LNCaP clone FGC (cell line): ENCODE measurements at places on chromosomes 5 and 9.
A peak's percentile ranks its signal among the peaks of the same experiment; 100 is the strongest.

DNA sequence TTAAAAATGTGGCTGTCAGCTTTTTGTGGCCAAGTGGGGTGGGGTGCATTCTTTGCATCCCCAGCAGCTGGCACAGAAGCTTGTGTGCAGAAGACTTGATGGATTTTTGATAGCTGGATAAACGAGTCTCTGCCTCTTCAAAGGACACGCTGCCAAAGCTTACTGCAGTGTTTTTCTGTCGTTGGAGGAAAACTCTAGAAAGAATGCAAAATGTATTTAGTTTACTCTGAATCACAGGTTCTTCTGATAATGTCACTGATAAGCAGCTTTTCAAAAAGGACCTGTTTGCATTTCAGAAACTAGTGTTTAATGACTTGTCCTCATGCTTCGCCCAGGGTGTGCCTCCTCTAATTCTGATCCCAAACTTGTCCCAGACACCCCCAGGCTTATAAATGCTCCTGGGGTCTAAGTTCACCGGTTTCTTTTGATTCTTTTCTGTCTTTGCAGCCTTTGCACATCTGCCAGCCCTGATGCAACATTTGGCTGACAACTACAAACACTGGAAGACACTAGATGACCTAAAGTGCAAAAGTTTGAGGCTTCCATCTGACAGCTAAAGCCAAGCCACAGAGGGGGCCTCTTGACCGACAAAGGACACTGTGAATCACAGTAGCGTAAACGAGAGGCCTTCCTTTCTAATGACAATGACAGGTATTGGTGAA is 66.0 kb downstream of the WDR41 start:
- DNase-seq: no peak

DNA sequence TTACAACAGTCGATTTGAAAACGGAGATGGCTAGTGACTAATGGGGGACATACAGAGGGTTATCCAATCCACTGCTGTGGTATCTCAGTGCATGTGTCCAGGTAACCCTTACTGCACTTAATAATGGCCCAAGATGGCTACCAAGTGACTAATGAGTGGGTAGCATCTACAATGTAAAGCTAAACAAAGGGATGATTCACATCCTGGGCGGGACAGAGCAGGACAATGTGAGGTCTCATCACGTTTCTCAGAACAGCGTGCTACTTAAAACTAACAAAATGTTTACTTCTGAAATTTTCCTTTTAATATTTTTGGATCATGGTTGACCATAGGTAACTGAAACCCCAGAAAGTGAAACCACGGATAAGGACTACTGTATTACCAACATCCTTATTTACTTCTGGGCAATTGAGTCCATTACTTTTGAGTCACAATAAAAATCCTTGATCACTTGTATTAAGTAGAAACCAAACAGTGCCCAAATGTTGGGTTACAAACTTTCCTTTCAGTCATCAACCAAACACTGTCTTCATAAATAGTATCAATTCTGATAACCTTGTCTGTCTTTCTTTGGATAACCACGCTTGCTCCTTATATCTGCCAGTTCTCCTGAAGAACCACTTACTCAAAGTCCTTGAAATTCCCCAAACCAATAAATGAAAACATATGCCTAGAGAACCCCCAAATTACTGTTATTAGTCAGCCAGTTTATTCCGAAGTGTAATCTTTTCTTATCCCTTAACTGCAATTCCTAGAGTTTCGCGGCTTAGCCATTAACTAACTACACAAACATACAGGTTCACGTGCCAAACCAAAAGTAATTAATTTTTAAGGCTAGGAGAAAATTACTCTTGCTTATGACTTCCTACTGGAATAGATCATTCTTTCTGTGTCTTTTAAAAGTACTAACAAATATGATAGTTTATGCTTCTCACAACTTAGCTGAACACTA is 59.7 kb downstream of the ELL2 start:
- no peak for DNase-seq

GRCh38 chr9:33131790-33132772 is 35.1 kb downstream of the B4GALT1 start:
- DNase-seq: no peak

DNA sequence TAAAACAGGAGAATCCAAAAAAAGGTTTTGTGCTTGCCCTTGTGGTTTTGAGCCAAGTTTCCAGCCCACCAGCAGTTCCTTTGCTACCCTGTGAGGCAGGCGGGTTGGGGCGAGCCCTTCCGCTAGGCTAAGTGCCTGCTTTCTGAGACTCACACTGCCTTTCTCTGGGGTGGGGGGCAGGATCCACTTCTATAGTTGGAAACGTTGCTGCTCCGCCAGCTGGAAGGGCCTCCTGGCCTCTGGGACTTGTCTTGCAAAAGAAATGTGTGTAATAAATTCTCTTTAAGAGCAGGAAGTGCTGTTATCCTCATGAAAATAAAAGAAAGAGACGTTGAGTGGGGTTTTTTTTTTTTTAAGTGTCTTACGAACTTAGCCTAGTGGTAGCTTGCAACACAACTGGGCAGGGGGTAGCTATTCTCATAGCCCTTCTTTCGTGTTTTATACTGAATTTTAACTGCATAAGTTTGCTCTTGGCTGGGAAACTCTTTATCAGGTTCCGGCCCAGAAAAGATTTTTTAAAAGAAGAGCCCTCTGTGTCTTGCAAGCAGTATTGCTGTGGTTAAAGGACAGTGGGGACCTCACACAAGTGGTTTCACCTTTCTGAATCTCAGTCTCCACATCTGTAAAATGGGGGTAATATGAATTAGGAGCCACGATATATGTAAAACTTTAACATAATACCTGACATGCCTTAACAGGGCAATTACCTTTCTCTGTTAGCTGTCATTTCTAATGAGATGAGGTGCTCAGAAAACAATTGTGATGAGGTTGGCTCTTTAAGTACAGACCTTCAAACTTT is 19.8 kb downstream of the JADE2 start:
- DNase-seq: no peak

- no peak for DNase-seq
Measured at GRCh38 chr9:7921545-7922197, 122.1 kb upstream of the DMAC1 start.

DNA sequence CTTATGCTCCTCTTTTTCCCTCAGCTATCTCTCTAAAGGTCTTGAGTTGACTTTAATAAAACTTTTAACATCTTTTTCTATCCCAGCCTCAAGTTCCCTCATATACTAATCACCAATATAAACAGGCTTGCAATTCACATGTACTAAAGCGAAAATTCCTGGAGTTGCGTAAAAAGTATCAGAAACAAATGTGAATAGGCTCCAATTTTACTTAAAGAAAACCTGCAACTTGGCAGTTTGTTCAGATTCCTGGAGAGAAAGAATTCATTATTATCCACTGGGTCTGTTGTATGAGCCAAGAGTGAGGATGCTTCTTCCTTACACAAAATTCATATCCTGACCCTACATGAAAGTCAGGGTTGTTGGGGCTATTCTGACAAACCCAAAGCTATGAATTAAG is 384.2 kb downstream of the DTWD2 start:
- DNase-seq: no peak

DNA sequence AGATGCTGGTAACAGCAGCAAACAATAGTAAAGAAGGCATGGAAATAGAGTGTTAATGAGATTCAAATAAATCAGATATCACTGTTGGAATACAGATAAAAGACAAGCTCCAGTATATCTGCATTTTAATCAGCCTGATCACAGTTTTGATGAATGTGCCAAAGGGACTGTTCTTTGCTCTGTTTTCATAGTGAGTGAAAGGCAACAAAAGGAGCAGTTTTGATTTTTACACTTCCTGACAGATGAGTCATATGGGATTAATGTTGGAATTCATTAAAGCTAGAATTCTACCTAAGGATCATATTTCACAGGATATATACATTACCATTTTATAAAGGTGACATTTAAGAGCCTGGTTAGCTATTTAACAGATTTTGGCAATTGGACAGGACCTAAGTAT is 743.3 kb upstream of the PTPRD start:
- DNase-seq: no peak

GRCh38 chr5:15550502-15551112 is 50.6 kb downstream of the FBXL7 start:
- no peak for DNase-seq

- DNase-seq: no peak
Measured at GRCh38 chr9:120873512-120873911, 3.5 kb downstream of the PHF19 start.

DNA sequence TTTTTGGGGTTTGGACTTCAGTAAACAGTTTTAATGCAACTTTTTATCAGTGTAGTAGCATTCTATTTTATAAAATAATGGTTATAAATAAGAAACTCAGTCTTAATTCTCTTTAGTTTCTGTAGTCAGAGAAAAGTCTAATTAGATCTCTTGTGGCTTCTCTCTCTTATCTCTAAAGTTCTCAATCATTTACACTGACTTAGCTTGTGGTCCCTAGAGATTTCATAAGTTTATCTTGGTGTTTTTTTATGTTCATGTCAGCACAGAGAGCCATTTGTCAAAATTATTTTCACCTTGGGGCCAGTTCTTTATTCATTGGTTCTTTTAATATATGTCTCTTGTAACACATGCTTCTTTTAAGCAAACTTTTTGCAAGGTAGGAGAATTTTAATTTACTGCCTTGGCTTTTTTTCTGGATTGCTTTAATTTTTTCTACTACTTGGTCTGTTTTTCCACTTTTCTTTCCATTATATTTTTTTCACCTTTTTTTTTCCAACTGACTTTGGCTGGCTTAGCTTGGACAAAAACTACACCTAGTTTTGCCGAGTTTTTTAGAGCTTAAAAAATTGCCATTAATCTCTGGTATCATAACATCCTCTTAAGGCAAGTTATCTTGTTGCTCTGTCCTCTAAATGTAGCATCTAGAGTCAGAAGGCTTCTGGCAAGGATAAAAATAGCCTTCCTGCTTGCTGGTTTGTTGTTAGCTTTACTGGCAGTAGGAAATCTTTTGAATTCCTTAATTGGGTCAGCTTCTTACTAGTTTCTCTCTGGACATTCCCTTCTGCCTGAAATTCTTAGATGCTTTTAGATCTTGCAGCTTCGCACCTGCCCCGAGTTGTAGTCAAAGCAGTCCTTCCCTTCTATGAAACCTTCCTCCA is 35.3 kb downstream of the CPEB4 start:
- DNase-seq: no peak

- DNase-seq: no peak
Measured at GRCh38 chr5:175813943-175814630, 57.3 kb upstream of the CPLX2 start.

GRCh38 chr5:138539791-138540190 is 3.2 kb downstream of the ETF1 start:
- no peak for DNase-seq

DNA sequence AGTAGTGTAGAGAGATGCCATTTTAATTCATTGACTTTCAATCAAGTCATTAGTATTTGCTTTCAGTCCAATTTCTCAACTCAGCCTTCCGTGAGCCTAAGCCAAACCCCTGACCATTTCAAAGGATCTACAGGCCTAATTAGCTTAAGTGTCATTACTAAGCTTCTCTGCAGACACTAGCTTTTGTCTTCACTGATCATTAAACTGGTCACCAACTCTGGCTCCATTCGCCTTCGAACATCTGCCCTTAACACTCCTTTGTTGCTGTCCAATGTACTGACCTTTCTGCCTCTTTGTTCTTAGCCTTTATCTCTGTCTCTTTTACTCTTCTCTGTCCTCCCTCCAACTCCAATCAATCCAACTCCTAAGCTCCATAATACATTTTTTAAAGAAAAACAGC is 299.3 kb downstream of the DIRAS2 start:
- no peak for DNase-seq

DNA sequence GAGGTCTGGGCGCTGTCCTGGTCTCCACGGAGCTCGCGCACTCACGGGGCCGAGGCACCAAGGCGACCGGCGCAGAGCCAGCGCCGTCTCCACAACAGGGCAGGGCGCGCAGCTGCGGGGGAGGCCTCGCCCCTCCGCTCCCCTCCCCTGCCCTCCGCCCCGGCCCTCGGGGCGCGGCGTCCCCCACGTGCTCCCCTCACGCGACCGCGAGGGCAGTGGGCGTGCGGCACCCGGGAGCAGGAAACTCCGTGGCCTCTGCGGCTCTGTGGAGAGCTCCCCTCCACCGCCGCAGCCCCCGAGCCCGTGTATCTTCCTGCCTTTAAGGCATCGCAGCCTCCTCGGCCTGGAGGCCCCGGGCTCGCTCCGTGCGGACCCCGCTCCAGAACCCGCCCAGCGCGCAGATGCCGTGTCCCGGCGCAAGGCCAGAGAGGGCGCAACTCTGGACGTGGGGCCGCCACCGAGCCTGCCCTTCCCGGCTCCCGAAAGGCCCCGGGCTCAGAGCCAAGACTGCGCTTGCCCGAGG is 708 bp upstream of the TUBB4B start:
- no peak for DNase-seq

GRCh38 chr5:96254980-96255691 is 177.9 kb downstream of the PCSK1 start:
- no peak for DNase-seq

DNA sequence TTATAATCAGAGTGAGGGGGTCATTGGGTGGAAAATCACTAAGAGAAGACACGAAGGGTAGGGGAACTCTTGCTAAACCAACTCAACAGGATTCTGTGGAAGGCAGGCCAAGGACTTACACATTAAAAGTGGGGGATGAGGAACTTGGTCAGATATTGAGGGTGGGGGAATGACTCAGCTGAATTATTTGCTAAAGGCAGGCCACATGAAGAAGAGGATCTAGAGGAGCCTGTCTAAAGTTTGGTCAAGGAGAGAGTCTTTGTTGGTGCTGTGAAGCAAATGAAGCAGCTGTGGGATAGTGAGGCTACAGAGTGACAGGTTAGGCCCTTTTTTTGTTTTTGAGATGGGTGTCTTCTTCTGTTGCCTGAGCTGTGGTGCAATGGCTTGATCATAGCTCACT is 63.9 kb upstream of the SPRY4 start:
- DNase-seq: no peak

- no peak for DNase-seq
Measured at GRCh38 chr5:143957455-143957854, 145.5 kb downstream of the HMHB1 start.

DNA sequence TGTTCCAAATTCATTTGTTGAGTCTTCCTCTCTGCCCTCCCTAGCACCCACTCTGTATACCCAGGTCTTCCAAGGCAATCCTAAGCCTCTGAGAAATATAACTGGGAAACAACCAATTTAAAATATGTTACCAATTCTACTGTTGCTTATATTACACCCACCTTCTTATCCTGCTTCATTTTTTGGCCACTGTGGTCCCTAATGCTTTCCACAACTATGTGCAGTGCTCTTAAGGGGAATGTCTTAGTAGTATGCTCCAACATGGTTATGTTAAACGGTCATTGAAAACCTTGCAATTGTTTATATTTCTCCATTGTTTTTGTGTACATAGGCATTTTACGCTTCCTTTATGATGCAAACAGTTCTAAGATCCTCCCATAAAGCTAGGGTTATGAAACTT is 273.1 kb upstream of the HAPLN1 start:
- DNase-seq: no peak

GRCh38 chr5:149024477-149024876 is 38.4 kb downstream of the SH3TC2 start:
- DNase-seq: peak; percentile 84

GRCh38 chr9:72204062-72204461 is 54.8 kb downstream of the GDA start:
- no peak for DNase-seq

- DNase-seq: no peak
Measured at GRCh38 chr5:57470339-57470738, 12.3 kb downstream of the ACTBL2 start.
